ENCODE measurements at places on chromosomes 1 and 21.
A peak's percentile ranks its signal among the peaks of the same experiment; 100 is the strongest.

DNA sequence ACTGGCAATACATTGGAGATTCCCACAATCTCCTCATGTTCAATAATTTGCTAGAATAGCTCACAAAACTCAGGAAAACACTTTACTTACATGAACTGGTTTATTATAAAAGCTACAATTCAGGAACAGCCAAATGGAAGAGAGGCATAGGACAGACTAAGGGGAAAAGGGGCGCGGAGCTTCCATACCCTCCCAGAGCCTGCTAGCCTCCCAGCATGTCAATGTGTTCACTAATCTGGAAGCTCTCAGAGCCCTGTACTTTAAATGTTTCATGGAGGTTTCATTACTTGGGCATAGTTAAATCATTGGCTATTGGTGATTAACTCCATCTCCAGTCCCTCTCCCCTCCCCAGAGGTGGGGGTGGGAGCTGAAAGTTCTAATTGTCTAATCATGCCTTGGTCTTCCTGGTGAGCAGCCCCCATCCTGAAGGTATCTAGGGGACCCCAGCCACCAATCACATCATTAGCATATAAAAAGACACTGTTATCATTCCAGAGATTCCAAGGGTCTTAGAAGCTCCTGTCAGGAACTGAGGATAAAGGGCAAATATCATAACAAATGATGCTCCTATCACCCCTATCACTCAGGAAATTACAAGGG, 10.9 kb upstream of the DMRTB1 start:
- H3K27me3 ChIP-seq = no peaks in the 10 kb centered on the region
- H3K4me1 ChIP-seq = peaks cover 31% of the 10 kb centered on the region
- H3K4me3 ChIP-seq = no peak overlapping the region
- H3K27ac ChIP-seq = no peak overlapping the region

GRCh38 chr1:218964471-218965185, 209.1 kb upstream of the LYPLAL1 start:
- H3K27me3 ChIP-seq = no peaks in the 10 kb centered on the region
- peaks cover 15% of the 10 kb centered on the region for H3K4me1 ChIP-seq
- H3K4me3 ChIP-seq = no peak overlapping the region
- no peak for DNase-seq
- no peaks in the 10 kb centered on the region for H3K36me3 ChIP-seq

- peaks cover 34% of the 10 kb centered on the region for H3K36me3 ChIP-seq
- no peaks in the 10 kb centered on the region for H3K4me1 ChIP-seq
- H3K27me3 ChIP-seq = no peaks in the 10 kb centered on the region
- no peak overlapping the region for H3K4me3 ChIP-seq
These were observed 25.7 kb downstream of the DNAJC11 start for GRCh38 chr1:6675941-6676340.

DNA sequence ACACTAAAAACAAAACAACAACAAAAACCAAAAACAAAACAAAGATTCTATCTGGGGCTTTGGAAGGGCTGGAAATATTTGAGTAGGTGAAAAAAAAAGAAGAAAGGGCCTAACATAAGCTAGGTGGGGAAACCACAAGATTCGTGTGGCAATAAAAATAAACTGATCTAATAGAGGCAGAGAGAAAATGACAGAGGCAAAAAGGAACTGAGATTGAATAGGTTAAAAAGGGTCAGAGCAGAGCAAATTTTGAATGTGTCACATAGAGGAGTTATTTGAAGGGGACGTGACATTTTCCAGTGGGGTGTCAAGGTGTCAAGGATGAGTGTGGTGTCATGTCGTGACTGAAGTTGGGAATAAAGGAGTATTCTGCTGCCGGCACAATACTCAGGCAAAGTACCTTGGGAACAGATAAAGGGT, 65.2 kb upstream of the RALGPS2 start:
- no peaks in the 10 kb centered on the region for H3K36me3 ChIP-seq
- H3K27me3 ChIP-seq = no peaks in the 10 kb centered on the region
- no peak for DNase-seq
- no peak overlapping the region for H3K27ac ChIP-seq

- DNase-seq = no peak
- peaks cover 69% of the 10 kb centered on the region for H3K4me1 ChIP-seq
- peak overlapping the region; percentile 75 for H3K27ac ChIP-seq
- peak overlapping the region; percentile 93 for H3K4me3 ChIP-seq
These were observed 2.2 kb downstream of the IGSF9 start for GRCh38 chr1:159943278-159943640.

- H3K27ac ChIP-seq = no peak overlapping the region
- DNase-seq = no peak
- H3K4me3 ChIP-seq = no peak overlapping the region
- H3K4me1 ChIP-seq = no peaks in the 10 kb centered on the region
These were observed 96.8 kb downstream of the CLIC6 start for GRCh38 chr21:34765619-34766018.

DNA sequence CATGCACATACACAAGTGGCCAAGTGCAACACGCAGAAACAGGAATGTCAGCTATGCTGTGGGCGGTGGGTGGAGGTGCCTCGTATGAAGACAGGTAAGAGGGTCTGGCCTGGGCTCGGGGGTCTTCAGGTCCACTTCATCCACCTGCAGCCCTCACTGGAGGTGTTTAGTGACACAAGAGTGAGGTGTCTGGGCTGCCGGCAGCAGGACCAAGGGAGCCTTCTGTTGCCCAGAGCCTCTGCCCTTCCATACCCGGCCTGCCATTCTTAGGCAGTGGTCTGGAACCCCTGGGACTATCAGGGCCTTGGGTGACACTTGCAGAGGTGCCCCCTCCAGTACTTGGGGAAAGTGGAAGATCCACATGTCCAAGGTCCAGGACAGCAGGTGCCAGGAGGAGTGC, 21.7 kb upstream of the ACTRT2 start:
- H3K36me3 ChIP-seq = no peaks in the 10 kb centered on the region
- no peaks in the 10 kb centered on the region for H3K27me3 ChIP-seq
- no peak overlapping the region for H3K4me3 ChIP-seq
- no peak overlapping the region for H3K27ac ChIP-seq
- no peak for DNase-seq

DNA sequence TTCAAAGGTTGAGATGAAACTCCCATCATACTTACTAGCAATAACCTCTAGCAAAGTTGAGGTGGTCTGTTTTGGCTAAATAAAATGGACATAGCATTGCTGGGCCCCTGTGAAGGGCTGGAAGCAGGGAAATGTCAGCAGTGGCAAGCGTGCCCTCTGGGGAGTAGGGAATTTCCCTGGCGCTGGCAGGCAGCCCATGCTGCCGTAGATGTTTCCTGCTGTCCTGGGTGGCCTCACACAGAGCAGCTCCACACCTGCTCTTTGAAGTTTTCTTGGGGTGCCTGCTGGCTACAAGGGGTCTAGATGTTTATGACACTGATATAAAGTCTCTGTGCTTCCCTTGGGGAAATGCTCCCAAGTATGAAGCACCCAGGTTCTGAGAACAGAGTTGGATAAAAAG, 30.2 kb downstream of the ADARB1 start:
- no peak overlapping the region for H3K4me3 ChIP-seq
- no peaks in the 10 kb centered on the region for H3K27me3 ChIP-seq

- H3K4me1 ChIP-seq = peaks cover 59% of the 10 kb centered on the region
- no peak for DNase-seq
- H3K27me3 ChIP-seq = no peaks in the 10 kb centered on the region
- no peak overlapping the region for H3K4me3 ChIP-seq
- H3K27ac ChIP-seq = peak overlapping the region; percentile 81
These were observed 30.9 kb upstream of the CACYBP start for GRCh38 chr1:174968750-174969244.

DNA sequence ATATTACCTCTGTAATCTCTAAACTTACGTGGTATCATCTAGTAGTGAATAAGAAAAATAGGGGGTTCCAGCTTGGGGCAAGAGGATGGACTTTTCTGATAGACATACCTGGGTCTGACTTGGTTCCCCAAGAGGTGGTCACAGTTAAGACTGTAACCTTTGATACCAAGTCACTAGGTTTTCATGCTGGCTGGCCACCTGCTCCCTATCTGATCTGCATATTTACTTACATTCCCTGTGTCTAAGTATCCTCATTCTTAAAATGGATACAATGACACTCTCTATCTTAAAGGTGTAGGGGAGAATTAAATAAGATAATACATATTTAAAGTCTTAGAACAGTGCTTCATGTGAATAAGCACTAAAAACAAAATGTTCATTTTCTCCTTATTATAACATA, 312.1 kb downstream of the DSCAM start:
- no peaks in the 10 kb centered on the region for H3K4me1 ChIP-seq
- no peaks in the 10 kb centered on the region for H3K36me3 ChIP-seq
- no peak overlapping the region for H3K4me3 ChIP-seq

DNA sequence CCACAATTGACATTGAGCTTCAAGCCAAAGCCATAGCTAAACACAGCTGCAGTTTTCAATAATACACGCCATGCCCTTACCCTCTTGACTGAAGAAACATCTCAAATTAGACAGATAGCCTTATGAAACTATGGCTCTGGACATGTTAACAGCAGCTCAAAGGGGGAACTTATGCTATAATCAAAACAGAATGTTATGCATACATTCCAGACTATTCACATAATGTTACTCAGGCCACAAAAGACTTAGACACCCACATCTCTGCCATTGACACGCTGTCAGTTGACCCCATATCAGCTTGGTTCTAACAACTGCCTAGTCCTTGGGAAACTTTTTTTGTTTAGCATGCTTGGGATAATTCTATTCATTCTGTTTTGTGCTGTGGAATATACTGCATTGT, 2.3 kb upstream of the NENF start:
- peaks cover 20% of the 10 kb centered on the region for H3K4me1 ChIP-seq
- H3K27ac ChIP-seq = no peak overlapping the region
- H3K4me3 ChIP-seq = no peak overlapping the region
- no peak for DNase-seq
- H3K27me3 ChIP-seq = no peaks in the 10 kb centered on the region

DNA sequence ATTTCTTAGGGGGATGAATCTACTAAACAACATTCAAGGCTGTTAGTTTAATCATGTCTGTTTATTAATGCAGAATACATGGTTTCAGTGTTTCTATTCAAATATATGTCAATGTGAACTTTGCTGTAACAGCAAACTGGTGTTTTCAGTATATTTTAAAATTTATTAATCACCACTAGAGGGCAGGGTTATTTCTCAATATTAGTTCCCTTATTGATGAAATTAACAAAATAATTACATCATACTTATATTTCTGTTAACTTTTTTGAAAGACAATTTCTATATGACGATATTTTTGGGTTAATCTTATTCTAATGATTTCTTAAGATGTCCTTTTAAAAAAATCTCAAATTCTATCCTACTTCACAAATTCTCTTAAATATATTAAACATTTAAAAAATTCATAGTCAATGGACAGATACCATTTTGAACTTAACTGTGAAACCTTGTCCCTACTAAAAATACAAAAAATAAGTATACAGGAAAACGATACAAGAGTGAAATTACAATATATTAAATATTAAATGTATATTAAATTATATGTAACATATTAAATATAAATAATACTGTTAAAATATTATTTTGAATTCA, 1034.1 kb upstream of the PRMT6 start:
- peaks cover 6% of the 10 kb centered on the region for H3K27me3 ChIP-seq
- H3K4me1 ChIP-seq = no peaks in the 10 kb centered on the region
- H3K36me3 ChIP-seq = no peaks in the 10 kb centered on the region
- H3K27ac ChIP-seq = no peak overlapping the region
- DNase-seq = no peak
- no peak overlapping the region for H3K4me3 ChIP-seq

- H3K4me1 ChIP-seq = peaks cover 55% of the 10 kb centered on the region
- H3K27me3 ChIP-seq = no peaks in the 10 kb centered on the region
- DNase-seq = peak; percentile 56
- peak overlapping the region; percentile 94 for H3K4me3 ChIP-seq
- no peaks in the 10 kb centered on the region for H3K36me3 ChIP-seq
These were observed 2.9 kb upstream of the INAVA start for GRCh38 chr1:200891774-200892157.

DNA sequence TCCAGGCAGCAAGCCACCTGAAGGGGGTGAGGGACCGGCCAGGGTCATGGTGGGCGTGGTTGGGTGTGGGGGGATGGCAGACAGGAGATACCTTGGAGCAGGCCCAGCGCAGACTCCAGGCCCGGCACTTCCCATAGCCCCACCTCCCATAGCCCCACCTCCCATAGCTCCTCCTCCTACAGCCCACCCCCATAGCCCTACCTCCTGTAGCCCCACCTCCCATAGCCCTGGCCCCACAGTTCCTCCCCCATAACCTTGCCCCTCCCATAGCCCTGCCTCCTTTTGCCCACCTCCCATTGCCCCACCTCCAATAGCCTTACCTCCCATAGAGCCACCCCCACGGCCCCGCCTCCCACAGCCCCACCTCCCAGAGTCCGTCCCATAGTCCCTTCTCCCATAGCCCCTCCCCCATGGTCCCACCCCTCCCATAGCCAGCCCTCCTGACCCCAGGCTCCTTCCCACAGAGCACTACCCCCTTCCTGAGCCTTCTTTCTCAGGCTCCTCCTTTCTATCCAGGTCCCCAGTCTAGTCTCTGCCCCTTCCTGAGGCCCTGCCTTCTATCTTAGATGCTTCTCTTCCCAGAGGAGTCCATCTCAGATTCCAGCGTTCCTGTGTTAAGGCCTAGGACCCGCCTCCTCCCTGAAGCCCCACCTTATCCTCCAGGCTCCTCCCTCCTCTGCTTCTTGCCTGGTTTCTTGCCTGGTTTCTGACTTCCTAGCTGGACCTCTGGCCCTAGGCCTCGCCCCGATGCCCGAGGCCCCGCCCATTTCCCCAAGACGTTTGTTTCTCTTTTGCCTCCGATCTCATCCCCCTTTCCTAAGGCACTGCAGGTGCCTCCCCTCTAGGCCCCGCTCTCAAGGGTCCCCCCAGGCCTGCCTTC, 46.8 kb downstream of the PTPRU start:
- peak overlapping the region; percentile 34 for H3K4me3 ChIP-seq
- H3K27me3 ChIP-seq = no peaks in the 10 kb centered on the region

- no peak overlapping the region for H3K4me3 ChIP-seq
- no peaks in the 10 kb centered on the region for H3K4me1 ChIP-seq
- DNase-seq = no peak
- H3K36me3 ChIP-seq = peaks cover 53% of the 10 kb centered on the region
These were observed 51.3 kb downstream of the PRPF38A start for GRCh38 chr1:52455686-52456085.

- H3K27me3 ChIP-seq = no peaks in the 10 kb centered on the region
- no peak overlapping the region for H3K4me3 ChIP-seq
These were observed 24.3 kb upstream of the MYBPHL start for GRCh38 chr1:109331113-109331512.

GRCh38 chr1:59703226-59703917, 111.4 kb upstream of the HOOK1 start:
- no peaks in the 10 kb centered on the region for H3K36me3 ChIP-seq
- H3K27me3 ChIP-seq = no peaks in the 10 kb centered on the region
- H3K4me3 ChIP-seq = no peak overlapping the region
- peaks cover 70% of the 10 kb centered on the region for H3K4me1 ChIP-seq

GRCh38 chr21:46603228-46603627, 1.7 kb downstream of the S100B start:
- H3K4me1 ChIP-seq = peaks cover 29% of the 10 kb centered on the region
- no peak for DNase-seq
- no peaks in the 10 kb centered on the region for H3K36me3 ChIP-seq

- H3K27me3 ChIP-seq = no peaks in the 10 kb centered on the region
- no peak for DNase-seq
- peaks cover 33% of the 10 kb centered on the region for H3K4me1 ChIP-seq
These were observed 24.3 kb upstream of the ENO1 start for GRCh38 chr1:8902765-8903164.

- no peaks in the 10 kb centered on the region for H3K27me3 ChIP-seq
- H3K27ac ChIP-seq = no peak overlapping the region
- peaks cover 6% of the 10 kb centered on the region for H3K36me3 ChIP-seq
- H3K4me1 ChIP-seq = peaks cover 10% of the 10 kb centered on the region
These were observed 52.5 kb downstream of the SH3BGR start for GRCh38 chr21:39504230-39504629.

Measured in mesothelial cell of epicardium (in vitro differentiated cells).